Non-pigmented ciliary epithelial cell (primary cell): ENCODE measurements at places on chromosomes 1 and 21.

GRCh38 chr1:24047110-24047477, 64.8 kb downstream of the MYOM3 start:
- DNase-seq = no peak

GRCh38 chr1:235854347-235854746, 12.4 kb downstream of the LYST start:
- DNase-seq = no peak

GRCh38 chr1:195576641-195577040, 1031.6 kb downstream of the KCNT2 start:
- DNase-seq = no peak

- DNase-seq = no peak
These were observed 445.4 kb upstream of the NFIA start for GRCh38 chr1:60636946-60637345.

DNA sequence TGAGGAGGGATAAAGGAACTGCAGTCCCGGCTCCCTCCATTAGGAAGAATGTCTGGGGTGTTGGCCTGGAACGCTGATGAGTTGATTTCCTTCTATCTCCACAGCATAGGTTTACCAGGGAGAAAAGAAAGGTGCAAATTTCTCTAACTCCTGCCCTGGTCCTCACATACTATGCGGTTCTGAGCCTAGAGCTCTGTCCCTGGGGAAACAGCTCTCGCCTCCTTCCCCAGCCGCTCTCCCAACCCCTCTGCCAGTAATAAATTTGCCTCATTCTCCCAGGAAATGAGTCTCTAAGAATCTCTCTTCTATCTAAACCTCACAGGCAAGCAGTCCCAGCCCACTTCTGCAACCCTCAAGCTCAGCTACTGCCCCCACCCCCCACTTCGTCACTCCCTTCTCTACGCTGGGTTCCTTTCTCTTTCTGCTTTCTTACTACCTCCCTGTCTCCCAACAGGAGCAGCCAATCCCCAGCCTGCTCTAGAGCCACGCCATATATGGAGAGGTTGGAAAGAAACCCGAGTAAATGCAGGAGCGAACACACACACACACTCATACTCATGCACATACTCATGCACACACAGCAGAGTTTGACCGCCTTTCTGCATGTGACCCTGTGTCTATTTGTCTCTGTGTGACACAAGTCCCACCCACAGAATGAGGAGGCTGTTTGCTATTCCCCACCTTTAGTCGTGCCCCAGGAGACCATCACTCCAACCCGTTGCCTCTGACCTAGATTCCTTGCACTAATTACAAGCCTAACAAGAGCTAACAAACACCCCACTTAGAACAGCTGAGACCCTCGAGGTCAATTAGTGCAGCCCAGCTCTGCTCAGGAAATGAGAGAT, 13.4 kb downstream of the PLEKHO1 start:
- DNase-seq = peak; percentile 99

GRCh38 chr21:45623436-45623835, 20.1 kb upstream of the PCBP3 start:
- DNase-seq = no peak
